ENCODE measurements at places on chromosomes 1 and 21.

- no peak for DNase-seq
Observed at GRCh38 chr1:112325504-112325903, 70.5 kb upstream of the CTTNBP2NL start.

DNA sequence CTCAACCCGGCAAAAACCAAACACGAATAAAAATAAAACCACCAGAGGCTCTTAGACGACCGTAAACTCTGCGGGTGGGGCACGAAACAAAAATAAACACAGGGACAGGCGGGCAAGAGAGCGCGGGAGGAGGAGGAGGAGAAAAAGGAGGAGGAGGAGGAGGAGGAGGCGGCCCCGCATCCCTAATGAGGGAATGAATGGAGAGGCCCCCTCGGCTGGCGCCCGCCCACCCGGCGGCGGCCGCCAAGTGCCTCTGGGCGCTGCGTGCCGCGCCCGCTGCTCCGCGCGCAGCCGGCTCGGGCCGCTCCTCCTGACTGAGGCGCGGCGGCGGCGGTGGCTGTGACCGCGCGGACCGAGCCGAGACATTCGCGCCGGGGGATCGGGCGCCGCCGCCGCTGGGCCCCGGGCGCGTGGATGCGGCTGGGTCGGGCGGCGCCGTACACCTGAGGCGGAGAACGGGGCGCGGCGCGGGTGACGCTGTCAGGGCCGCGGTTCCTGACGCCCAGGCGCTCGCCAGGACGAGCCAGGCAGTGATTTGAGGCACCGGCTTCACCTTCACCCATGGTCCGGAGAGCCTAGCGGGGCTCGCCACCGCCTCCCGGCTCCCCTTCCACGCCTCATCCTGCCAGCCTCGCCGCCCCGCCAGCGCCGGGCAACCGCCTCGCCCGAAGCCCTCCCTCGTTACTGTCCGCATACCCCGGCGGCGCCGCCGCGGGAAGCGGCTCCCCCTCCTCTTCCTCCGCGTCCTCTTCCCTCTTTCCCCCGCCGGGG, at the start of gene MARK1:
Gene MARK1 (plus strand): TSS at position 229 of the 771 bp plus-strand sequence. CDS start 687 bp downstream, outside the sequence.
- peak; percentile 63 for DNase-seq

DNA sequence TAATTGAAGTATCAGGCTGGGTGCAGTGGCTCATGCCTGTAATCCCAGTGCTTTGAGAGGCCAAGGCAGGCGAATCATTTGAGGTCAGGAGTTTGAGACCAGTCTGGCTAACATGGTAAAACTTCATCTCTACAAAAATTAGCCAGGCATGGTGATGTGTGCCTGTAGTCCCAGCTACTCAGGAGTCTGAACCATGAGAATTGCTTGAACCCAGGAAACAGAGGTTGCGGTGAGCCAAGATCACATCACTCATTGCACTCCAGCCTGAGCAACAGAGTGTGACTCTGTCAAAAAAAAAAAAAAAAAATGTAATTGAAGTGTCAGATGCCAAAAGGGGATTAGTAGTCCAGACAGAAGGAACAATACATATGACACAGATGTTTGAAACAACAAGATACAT, 56.7 kb downstream of the SLC44A5 start:
- DNase-seq: no peak

DNA sequence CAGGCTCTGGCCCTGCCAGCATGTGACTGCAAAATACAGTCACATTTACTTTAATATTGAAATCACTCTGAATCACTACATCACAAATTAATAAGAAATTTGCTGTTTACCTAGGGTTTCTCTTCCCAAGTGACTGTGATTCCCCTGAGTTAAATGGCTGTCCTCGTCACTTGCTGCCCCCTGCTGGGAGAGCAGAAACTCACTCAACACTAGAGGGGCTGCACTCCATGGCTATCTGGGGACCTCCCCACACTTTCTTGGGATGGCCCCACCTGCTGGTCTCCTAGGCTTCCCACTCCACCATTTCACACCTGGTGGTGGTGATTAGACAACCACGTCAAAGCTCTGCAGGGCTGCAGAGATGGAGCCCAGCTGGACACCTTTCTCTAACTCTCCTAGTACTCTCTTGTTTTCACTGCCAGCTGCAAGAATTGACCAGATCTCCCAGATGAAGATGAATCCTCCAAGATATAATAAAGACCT, 63.4 kb downstream of the CD2 start:
- DNase-seq: no peak

GRCh38 chr1:173164686-173165085, 42.4 kb downstream of the TNFSF4 start:
- no peak for DNase-seq

GRCh38 chr21:35204850-35205541, 155.9 kb upstream of the RUNX1 start:
- peak; percentile 76 for DNase-seq

DNA sequence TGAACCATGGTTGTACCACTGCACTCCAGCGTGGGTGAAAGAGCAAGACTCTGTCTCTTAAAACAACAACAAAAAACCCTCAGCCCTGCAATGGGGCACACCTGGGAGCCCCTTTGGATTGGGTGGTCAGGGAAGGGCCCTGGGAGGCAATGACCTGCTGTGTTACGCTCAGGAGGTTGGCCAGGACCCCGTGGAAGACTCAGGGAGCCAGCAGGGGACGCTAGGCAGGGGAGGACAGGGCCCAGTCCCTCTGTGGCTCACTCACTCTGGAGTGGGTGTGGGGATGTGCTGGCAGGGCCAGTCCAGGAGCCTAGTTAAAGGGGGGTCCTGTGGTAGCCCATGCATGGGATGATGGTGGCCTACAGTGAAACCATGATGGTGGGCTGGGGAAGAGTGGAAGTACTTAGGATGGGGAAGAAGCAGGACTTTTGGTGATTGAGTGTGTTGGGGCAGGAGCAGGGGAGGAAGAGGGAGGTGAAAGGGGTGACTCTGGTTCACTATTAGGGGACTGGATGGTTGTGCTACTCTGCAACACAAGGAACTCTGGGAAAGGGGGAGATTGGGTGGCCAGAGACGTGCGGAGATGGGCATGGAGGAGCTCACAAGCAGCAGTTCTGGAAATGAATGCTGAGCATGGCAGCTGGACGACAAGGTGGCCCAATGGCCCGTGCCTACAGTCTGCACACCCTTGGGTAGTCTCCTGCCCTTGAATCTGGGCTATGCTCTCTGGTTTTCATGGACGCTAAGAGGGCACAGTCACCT, 56.3 kb upstream of the FAM20B start:
- DNase-seq: no peak

DNA sequence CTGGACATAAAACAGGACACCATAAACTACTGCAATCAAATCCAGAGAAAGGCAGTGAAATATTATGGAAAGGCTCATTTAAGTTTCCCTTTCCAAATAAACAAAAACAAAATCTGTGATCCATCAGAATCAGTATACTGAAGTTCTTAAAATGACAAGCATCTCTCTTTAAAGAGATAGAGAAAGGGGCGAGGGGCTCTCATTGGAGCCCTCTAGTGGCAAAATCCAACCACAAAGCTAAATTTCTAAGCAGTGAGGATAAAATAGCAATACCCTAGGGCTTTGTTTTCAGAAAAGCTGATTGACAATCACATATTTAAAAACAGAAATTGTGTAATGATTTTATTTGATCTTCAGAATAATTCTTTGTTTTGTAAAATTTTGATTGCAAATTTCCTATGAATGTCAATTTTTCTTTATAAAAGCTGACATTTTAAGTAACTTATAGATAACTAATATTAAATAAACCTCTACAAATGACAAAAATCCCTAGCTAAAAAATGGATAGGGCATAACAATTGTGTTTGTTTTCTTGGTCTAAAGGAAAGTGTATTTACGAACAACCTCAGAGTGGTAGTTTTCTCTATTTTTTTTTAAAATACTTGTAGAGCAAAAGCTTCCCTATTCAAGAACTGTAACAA, 138.2 kb downstream of the COL24A1 start:
- DNase-seq: no peak
